ENCODE measurements at places on chromosomes 2 and 18. TPM values are rescaled to one million over a fixed set of nuclear protein-coding genes. Genes with fewer than 3 reads are reported as not detected.

Gene DCDC2C
- total RNA-seq: not detected

Gene GAREM1
- total RNA-seq: 32.5 TPM

Gene UCN
- total RNA-seq: not detected

Gene PLA2R1
- 18.9 TPM for total RNA-seq

Gene ABCG5
- not detected for total RNA-seq

Gene ANKRD30BL
- total RNA-seq: not detected

Gene SMYD1
- not detected for total RNA-seq

Gene SPHKAP
- not detected for total RNA-seq

Gene TUBA3D
- not detected for total RNA-seq

Gene SAG
- not detected for total RNA-seq

Gene EIF2B4
- total RNA-seq: 44.3 TPM

Gene ITGB6
- 25.3 TPM for total RNA-seq

DNA sequence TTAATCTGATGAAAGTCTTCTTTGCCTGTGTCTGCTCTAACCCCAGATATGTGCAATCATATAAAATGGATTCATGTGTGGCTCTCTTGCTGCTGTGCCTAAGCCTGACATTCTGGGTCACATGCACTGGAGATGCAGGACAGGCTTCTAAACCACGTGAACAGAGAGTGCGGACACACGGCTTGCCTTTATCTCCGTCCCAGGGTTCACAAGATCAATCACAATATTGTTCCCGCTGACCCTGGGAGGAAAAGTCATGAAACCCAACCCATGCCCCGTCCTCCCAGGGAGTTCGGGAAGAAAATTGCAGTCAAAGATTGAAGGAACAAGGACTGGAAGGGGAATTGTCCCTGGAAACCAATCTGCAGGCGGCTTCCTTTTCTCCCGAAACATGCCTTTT lies 74.8 kb downstream of the VAPA start:
- no peak for DNase-seq

- no peak for DNase-seq
These were observed 49.1 kb upstream of the HS6ST1 start for GRCh38 chr2:128367601-128368359.

GRCh38 chr2:15378148-15378908 lies 182.8 kb downstream of the NBAS start:
- DNase-seq: no peak

GRCh38 chr2:48792030-48792429 lies 36.5 kb upstream of the LHCGR start:
- DNase-seq: no peak

DNA sequence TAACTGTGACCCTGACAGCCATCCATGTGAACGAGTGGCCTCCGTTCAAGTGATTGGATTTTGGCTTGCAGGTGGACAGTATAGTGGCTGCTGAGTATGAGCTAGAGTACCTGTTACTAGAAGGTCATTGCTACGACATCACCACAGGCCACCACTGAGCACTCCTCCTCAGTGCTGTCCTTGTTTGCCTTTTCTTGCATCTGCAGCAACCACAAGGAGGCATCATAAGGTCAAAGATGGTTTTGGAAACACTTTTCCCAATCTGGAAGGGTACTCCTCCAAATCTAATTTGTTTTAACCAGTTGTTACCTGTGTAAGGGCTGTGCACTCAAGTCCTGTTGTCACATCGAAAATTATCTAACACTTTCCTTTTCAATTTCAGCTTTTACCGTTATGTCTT lies 81.2 kb downstream of the UGGT1 start:
- DNase-seq: no peak

- DNase-seq: no peak
These were observed 448.9 kb upstream of the SLC14A2 start for GRCh38 chr18:45166341-45166835.

- no peak for DNase-seq
These were observed 182.0 kb downstream of the PRKCE start for GRCh38 chr2:45833301-45833967.

GRCh38 chr2:96789245-96789617 lies 26.8 kb upstream of the CNNM3 start:
- DNase-seq: no peak

DNA sequence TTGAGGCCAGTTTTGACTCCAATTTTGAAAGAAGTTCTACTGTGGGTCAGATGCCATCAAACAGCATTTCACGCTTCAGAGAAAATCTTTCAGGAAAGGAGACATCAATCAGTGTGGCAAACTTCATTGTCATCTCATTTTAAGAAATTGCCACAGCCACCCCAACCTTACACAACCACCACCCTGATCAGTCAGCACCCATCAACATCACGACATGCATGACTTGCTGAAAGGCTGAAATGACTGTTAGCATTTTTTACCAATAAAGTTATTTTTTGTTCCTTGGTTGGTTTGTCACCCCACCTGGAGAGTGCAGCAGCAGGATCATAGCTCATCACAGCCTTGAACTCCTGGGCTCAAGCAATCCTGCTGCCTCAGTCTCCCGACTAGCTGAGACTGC lies 10.4 kb downstream of the DNAJC10 start:
- no peak for DNase-seq

- no peak for DNase-seq
These were observed 103.5 kb downstream of the SPTBN1 start for GRCh38 chr2:54559593-54560145.

DNA sequence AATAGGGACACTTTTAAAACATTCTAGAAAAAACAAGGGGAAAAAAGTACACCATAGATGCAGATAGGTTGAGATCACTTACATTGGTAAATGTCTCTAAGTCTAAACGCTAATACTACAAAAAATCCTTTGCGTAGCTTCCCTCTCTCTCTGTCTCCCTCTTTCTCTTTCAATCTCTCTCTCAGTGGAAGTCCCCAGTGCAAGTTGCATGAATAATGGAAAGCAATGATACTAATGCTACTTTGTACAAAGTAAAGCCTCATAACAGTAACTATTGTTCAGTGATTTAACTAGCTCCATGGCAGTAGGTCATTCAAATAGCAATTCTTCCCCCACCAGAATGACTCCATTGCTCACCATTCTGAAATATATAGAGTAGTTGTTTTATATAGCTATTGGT lies 12.8 kb downstream of the MEIS1 start:
- DNase-seq: no peak

DNA sequence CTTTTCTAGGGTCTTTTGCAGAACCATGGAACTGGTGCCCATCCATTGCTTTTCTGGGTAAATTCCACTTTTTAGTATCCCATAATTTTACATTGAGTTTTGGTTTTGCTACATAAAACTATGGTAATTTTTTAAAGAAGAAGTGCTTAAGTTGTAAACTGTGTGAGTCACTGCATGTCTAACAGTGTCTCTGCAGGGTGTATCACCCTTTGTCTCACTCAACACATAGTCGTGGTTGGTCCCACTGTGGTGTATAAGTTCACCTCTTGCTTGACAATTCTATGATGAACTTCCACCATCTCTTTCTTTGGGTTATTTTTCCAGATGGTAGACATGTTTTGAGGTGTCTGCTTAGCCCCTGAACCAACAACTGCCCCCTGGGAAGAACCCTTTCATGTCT lies 10.5 kb downstream of the SCTR start:
- DNase-seq: no peak

DNA sequence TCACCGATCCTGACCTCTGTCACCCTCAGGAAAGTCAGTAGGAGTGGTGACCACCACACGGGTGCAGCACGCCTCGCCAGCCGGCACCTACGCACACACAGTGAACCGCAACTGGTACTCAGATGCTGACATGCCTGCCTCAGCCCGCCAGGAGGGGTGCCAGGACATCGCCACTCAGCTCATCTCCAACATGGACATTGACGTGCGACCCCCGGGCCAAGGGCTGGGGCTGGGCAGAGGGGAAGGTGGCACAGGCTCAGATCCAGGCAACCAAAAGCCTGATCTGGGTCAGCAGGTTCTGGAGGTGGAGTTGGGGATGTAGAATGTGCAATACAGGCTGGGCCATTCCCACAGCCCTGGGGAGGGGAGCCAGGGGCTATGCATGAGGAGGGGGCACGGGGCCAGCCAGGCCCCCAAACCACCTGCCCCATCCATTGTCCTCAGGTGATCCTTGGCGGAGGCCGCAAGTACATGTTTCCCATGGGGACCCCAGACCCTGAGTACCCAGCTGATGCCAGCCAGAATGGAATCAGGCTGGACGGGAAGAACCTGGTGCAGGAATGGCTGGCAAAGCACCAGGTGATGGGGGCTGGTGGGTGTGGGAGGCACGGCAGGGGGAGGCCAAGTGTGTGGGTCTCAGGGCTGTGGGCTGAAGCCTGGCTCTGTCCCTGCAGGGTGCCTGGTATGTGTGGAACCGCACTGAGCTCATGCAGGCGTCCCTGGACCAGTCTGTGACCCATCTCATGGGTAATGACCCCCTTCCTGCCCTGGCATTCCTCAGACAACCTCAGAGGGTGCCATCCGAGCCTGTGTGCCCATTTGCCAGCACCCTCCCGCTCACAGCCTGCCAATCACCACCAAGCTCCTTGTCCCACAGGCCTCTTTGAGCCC lies 1.4 kb downstream of the ALPI start:
- no peak for DNase-seq

- no peak for DNase-seq
These were observed 143.4 kb downstream of the NCKAP5 start for GRCh38 chr2:133424876-133425275.

GRCh38 chr2:26691881-26692278 lies 642 bp upstream of the KCNK3 start:
- no peak for DNase-seq

- DNase-seq: no peak
These were observed 239.5 kb downstream of the WDR7 start for GRCh38 chr18:56890632-56891031.

GRCh38 chr18:22188559-22189267 lies 19.3 kb downstream of the GATA6 start:
- no peak for DNase-seq

DNA sequence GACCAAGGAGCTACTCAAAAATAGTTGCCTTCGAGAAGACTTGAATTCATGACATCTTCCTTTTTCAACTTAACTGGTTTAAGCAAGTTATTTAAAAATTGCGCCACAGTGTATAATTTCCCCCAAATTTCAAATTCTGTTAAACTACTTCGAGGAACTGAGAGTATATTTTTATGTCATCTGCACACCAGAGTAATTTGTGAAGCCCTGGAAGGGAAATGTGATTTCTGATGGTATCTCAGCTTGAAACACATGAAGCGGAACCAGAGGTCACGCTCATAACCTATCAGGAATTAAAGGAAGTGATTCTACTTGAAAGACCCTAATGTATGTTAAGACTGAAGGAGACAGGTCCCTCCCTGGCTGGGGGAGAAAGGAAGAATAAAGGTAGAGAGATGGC lies 33.9 kb upstream of the DARS1 start:
- DNase-seq: no peak

- DNase-seq: no peak
These were observed 1.9 kb downstream of the TCF7L1 start for GRCh38 chr2:85134896-85135659.

DNA sequence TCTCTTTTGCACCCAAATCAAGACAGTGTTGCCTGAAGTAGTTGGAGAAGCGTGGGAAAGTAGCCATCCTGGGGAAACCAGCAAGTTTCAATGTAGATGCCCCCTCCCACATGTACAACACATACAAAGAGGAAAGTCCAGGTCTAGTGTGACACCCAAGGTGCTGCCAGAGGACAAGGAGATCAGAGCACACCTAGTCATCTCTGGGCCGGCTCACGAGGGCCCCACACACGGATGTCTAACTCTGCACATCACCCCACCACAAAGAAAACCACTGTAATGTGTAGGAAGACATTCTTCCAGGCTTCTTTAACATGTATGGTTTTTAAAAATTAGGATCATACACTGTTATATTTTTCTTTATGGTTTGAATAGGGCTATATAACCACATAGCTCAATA lies 21.6 kb downstream of the PARD6G start:
- no peak for DNase-seq

- no peak for DNase-seq
These were observed 3.1 kb downstream of the SPEG start for GRCh38 chr2:219437690-219438206.

DNA sequence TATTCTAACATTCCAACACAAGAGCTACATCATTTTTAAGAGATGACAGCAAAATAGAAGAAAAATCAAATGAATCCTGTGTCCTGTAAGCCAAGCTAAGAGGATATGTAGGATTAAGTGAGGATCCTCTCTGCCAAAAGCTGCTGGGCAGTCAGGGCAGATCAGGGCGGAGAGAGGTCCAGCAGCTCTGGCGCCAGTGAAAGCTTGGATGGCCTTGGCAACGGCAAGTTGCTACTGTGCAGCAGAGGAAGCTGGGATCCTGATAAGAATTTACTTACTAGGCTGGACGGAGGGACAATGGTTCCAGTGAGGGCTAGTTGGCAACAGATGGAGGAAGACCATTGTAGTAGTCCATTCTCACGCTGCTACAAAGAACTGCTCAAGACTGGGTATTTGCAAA lies 391.5 kb downstream of the XIRP2 start:
- no peak for DNase-seq

GRCh38 chr2:135773917-135774316 lies 32.3 kb downstream of the UBXN4 start:
- no peak for DNase-seq

GRCh38 chr2:235141411-235142128 lies 189.8 kb downstream of the SH3BP4 start:
- no peak for DNase-seq

DNA sequence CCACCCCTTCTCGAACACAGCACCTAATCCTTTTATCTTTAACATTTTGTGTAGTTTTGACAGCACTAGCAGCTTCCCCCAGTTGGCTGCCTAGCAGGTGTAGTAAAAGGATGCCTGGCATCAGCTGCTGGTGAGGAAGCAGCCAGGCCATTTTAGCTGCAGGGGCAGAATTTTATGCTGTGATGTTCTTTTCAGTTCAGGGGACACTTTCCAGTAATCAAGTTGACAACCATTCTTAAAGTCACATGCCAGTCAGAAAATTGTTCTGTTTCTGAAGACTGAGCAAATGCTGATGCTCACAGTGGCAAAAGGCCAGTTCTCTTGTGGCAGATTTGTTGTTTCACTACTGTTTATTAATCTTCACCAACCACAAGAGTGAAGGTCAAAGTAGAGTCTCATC lies 570.8 kb downstream of the CCDC85A start:
- no peak for DNase-seq

DNA sequence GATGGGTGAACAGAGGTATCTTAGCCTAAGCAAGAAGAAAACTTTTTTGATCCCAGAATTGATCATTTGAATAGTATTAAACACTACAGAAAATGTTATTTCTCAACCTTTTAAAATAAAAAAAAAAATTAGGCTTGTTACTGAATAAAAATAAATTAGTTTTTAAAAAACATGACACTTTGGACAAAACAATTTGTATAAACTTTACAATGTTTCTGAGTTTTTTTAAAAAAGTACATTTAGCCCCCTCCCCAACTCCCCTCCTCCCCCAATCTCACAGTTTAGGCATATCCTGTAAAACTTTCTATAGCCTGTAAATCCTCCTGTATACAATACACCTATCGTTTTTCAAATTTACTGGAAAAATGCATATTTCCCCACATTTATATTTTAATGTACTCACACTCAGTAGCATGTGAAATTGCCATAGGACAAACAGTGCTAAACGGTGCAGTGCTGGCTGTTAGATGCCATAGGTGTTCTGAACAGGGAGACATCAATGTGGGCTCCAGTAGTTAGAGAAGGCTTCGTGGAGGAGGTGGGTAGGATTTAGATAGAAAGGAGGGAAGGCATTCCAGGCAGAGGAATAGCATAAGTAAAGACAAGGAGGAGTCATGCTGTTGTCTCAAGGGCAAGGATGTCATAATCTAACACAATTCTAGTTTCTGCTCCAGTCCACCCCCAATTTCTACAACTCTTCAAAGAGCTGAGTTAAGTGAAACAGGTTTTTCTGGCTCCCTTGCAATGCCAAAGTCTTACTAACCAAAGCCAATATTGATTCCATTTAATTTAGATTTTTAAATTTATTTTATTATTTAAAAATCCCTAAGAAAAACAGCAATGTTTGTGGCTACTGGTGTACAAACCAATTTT lies 50.9 kb downstream of the SP3 start:
- no peak for DNase-seq
